Left cardiac atrium (tissue), 4 donors: ENCODE measurements at places on chromosomes 7 and 10. TPM values are rescaled to one million over a fixed set of nuclear protein-coding genes. Genes with fewer than 3 reads are reported as not detected.

GRCh38 chr10:50384898-50385297 is 133.6 kb upstream of the ASAH2 start:
- no peak for DNase-seq

GRCh38 chr10:97050956-97051496 is 134.7 kb downstream of the SLIT1 start:
- DNase-seq = no peak

- no peak for DNase-seq
These were observed 206.7 kb upstream of the PLXNA4 start for GRCh38 chr7:132782777-132783640.

GRCh38 chr7:146510088-146510680 is 393.6 kb downstream of the CNTNAP2 start:
- no peak for DNase-seq

ABCB4 gene
- 5.6 TPM for total RNA-seq

DNA sequence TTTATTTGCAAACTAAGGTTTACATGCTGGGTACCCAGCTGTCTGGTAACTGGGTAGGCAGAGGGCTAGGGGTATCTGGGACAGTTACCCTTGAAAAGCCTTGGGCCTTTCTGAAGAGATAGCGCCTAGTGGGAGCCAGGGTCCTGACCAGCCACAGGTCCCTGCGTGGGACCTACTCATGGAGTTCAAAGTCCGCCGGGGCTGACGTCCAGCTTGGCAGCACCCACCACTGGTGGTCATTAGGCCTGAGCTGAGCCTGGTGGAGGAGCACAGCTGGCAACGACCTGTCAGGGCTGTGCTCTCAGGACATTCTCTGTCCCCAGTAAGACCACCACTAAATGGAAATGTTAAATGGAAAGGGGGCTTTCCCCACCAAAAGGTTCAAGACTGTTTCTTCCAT is 20.0 kb downstream of the GUSB start:
- DNase-seq = no peak

GRCh38 chr10:95542330-95542729 is 18.8 kb downstream of the SORBS1 start:
- DNase-seq = no peak

- DNase-seq = no peak
These were observed 71.0 kb upstream of the ZNF479 start for GRCh38 chr7:57203161-57203791.

ZNF425 gene
- total RNA-seq = 0.79 TPM

DNA sequence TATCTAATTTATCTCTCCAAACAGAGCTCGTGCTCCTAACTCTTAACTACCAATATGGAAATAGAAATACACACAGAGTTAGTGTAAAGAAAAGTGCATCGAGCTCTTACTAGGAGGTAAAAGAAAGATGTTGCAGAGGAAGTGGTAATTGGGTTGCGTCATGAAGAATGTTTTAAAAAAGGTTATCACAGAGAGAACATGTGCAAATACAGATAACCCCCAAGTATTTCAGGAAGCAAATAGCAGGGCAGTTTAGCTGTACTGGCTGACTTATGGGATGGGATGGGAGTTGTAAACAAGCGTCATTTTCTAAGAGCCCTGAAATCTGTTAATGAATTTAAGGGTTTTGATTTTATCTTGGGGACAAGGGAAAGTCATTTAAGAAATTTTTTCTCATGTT is 153.9 kb downstream of the AGMO start:
- DNase-seq = no peak

DNA sequence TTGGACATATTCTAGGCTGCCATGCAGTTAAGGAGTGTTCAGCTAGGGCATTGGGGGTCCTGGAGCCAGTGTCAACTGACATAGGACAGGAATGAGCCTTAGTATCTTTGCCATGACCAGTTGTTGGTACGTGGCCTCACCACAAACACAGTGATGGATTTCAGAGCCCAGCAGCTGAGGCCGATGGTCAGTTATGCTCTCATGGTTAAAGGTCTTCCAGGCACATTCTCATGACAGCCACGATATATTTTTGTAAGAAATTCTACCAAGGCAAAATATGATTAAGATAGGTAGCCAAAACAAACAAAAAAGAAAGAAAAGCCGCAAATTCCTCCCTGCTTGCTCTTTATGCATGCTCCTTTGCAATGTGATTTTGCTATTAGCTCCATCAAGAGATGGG is 47.8 kb downstream of the CDHR3 start:
- DNase-seq = no peak

RPEL1 gene
- not detected for total RNA-seq

DNA sequence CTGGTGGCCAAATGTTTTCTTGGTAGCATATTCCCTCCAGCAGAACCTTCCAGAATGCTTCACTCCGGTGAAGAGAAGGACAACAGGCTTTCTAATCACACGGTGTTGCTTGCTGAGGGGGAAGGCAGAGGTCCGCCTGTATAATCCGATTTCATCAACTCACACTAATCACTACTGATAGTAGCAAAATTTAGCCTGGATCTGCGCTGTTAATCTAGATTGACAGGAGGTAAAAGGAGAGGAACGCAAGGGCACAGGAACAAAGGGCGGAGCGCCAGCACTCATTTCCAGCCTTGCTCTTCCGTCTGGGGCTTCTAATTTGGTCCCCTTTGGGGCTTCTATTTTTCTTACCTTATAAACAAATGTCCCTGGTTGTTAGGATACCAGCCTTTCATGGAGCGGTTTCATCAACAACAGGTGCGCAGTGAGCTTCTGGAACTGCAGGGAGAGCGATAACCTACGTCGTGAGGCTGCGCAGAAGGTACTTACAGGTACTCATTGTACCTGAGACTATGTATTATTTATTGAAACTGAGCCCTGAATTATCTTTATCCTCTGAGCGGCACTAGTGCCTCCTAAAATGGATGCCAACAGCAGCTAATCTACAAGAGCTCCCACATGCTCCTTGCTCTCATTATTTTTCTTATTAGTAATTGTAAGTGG is 150.6 kb downstream of the CACNB2 start:
- no peak for DNase-seq

DNA sequence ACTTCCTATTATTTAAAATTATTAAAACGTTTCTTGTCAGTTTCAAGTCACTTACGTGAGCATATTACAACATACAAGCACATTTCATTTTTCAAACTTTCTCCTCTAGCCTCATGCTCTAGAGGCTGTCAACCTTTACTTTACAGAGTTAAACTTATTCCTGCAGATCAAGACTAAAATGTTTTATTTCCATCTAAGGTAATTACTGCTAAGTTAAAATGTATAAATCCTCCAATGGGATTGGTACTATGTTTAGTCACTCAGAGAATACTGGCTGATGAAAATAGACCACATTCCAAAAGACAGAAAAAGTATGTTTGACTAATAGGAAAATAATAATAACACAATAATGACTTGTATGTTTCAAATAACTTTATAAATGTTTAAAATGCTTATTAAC is 8.4 kb upstream of the TRDMT1 start:
- DNase-seq = no peak

SEMA3A gene
- 8.8 TPM for total RNA-seq

DNA sequence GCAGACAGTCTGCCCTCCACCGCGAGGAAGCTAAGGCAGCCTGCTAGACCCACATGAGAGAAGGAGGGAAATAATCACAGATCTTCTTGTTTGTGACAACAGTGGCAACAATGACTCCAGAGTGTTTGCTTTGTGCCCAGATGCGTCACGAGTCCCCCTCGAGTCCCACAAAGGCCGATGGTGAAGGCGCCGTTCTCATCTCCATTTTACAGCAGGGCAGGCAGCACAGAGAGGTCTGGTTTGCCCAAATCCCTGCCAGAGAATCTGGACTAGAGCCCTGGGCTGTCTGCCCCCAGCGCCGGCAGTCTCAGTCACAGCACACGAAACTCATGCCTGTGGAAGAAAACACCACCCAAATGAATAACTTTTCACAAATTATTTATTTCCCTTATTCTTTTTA is 38.1 kb downstream of the KIAA1549 start:
- no peak for DNase-seq
